ENCODE measurements at places on chromosomes 3 and 15.

GRCh38 chr3:48519277-48519643, 15.3 kb upstream of the SHISA5 start:
- no peak for DNase-seq

GRCh38 chr3:136463170-136463569, 213.0 kb downstream of the PCCB start:
- no peak for DNase-seq

GRCh38 chr3:189898559-189899153, 222.0 kb downstream of the P3H2 start:
- DNase-seq = no peak

GRCh38 chr15:20409247-20409646, 132.4 kb downstream of the GOLGA6L6 start:
- DNase-seq = no peak

GRCh38 chr3:47108546-47108945, 55.4 kb downstream of the SETD2 start:
- DNase-seq = no peak

DNA sequence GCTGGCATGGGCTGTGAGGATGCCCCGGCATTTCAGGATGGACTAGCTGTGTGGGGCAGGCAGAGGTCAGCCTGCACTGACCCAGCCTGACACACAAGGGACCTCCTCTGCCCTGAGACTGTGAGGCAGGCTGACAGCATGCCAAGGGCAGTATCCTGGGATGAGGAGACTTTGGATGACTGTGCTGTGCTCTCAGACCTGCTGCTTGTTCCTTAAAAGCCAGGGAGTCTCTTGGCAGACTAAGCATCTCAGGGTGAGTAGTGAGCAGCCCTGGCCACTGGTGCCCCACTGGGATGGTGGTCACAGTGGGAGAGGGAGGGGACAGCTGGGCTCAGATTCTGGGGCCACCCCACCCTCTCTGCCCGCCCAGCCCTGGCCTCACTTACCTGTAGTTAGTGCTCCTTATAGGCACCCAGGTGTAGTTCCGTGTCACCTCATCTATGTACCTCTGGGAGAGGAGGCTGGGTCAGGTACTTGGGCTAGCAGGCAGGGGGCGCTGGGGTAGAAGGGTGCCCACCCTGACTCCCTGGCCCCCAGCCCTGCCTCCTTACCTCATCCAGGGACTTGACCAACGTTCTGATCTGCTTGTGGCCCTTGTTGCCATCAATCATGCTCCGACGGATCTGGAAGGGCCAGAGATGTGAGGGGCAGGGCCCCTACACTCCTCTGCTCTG, 16.1 kb upstream of the TMEM115 start:
- no peak for DNase-seq

DNA sequence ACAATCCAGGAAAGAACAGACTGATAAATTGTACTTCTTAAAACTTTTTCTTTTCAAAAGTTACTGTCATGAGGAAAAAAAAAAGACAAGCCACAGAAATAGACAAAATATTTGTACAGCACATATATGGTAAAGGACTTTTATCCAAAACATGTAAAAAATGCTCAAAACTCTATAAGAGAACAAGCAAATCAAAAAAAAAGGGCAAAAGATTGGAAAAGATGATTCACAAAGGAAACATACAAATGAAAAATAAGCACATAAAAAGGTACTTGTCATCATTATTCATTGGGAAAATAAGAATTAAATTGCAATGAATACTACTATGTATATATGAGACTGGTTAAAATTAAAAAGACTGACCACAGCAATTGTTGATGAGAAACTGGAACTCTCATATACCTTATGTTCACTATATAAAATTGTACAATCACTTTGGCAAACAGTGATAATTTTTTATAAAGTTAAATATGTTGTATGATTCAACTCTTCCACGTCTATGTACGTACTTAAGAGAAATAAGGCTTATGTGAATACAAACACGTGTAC, 39.7 kb downstream of the DIPK2A start:
- DNase-seq = no peak

All from stimulated activated CD8-positive, alpha-beta memory T cell treated with anti-CD3 and anti-CD28 coated beads, Interleukin-4, amount 100 ng/mL, for 1 hour (primary cell).